ENCODE measurements at places on chromosomes 6 and 20.

- no peak for DNase-seq
Measured at GRCh38 chr6:121434037-121434770, 1.2 kb upstream of the GJA1 start.

GRCh38 chr6:108029226-108029921 lies 45.2 kb downstream of the OSTM1 start:
- DNase-seq, result no peak

DNA sequence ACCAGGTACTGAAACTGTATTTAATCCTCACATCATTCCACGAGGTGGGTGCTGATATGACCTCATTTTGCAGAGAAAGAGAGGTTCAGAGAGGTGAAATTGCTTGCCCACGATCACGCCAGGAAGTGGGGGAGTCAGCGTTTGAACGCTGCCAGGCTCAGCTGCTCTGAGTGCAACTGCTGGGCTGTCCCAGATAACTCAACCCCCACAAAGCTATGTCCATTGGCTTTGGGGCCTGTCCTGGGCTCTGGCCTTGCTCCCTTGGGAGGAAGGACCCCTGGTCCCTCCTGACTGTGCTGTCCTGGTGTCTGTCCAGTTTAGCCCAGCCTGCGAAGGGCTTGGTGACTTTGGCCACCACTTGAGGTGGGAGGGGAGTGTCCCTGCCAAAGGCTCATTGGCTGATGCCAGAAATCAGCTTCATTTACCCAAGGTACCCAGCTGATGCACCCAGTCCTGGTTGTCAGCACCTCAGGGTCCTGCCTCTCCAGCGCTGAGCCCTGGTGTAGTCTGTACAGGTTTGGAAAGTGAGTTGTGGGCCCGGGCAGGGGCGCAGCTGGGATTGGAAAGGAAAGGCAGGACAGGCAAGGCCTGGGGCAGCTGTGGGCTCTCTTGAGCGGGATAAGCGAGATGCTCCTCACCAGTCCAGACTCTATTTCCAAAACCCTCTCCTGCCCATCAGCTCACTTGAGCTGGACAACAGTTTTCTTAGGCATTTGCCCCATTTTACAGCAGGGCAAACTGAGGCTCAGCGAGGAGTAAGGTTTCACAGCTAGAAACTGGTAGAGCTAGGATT lies 38.5 kb downstream of the SUN5 start:
- no peak for DNase-seq

DNA sequence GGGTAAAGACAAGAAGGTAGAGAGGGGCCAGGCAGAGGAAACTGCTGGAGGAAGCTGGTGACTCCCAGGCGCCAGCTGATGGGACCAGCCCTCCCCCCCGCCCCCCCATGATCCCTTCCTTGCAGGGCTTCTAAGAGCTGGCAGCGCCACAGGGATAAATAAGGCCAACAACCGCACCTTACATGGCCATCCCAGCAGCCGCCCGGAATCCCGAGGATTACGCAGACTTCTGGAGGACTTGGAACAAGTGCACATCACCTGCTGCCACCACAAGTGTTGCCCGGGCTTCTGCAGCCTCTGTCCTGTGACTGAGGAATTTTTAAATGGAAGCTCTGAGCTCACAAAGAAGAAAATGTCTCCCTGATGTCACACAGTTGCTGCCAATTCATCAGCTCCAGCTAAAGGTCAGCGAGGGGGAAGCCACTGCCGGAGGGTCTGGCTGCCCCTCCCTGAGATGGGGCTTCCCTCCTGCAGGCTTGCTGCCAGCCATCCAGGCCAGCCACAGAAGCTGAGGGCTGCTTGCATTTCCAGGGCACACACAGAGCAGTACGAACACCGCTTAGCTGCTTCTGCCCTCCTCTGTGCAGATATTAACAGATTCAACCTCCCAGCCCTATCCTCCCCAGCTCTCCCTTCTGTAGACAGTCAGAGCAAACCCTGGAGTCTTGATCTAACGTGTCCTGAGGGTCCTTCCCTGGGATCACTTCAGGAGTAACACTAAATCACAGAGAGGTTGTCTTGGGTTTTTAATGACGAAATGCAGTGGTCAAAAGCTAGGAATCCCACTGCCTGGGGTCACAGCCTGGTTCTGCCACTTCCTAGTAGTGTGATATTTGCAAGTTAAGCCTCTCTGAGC lies 38.6 kb upstream of the PIM1 start:
- no peak for DNase-seq

DNA sequence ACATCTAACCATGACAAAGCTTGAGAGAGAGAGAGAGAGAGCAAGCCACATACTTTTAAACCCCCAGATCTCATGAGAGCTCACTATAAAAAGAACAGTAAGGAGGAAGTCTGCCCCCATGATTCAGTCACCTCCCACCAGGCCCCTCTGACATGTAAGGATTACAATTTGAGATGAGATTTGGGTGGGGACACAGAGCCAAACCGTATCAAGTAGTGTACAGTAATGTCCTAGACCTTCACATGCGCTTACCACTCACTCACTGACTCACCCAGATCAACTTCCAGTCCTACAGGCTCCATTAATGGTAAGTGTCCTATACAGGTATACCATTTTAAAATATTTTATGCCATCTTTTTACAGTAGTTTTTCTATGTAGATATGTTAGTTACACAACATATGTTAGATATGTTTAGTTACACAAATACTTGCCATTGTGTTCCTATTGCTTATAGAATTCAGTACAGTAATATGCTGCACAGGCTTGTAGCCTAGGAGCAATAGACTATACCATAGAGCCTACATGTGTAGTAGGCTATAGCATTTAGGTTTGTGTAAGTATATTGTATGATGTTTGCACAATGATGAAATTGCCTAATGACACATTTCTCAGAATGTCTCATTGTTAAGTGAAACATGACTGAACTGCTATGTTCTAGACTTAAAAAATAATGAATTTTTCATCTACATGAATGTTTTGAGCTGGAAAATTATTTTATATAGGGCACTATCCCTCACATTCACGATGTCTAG lies 11.7 kb downstream of the TSPYL1 start:
- DNase-seq, result no peak

DNA sequence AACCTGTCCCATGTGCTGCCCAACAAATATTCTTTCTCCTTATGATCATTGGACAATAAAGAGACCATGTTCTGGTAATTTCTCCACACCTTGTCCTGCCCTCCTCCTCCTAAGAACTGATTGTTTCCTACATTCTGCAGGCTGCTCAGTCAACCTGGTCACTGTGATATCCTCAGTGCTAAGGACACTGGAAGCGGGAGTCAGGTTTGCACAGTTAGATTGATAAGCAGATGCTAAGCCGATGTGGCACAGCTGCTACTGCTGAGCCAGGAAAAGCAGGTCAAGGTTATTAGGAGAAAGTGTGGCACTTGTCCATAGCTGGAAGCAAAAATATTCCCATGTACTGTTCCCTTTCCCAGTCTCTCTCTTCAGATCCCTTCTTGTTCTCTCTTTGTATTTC lies 154.8 kb downstream of the TFAP2B start:
- DNase-seq, result no peak

GRCh38 chr6:105669232-105669631 lies 266.4 kb upstream of the PREP start:
- no peak for DNase-seq

- DNase-seq, result no peak
Measured at GRCh38 chr6:126118058-126118755, 131.9 kb downstream of the TRMT11 start.

Measured in pancreas (tissue), 10 donors.